ENCODE measurements at places on chromosomes 3 and 15. TPM values are rescaled to one million over a fixed set of nuclear protein-coding genes. Genes with fewer than 3 reads are reported as not detected.

GRCh38 chr3:108538083-108538482, 27.7 kb upstream of the MYH15 start:
- DNase-seq: no peak

GRCh38 chr3:60064210-60065178, 1014.7 kb upstream of the CFAP20DC start:
- DNase-seq: no peak

GRCh38 chr3:177772908-177773557, 575.8 kb upstream of the TBL1XR1 start:
- DNase-seq: no peak

GRCh38 chr3:101868534-101869464, 19.5 kb downstream of the NFKBIZ start:
- no peak for DNase-seq

Gene RLBP1
- total RNA-seq: not detected

GRCh38 chr15:39584662-39585388, 3.9 kb downstream of the THBS1 start:
- DNase-seq: no peak

GRCh38 chr3:79953591-79954101, 185.8 kb upstream of the ROBO1 start:
- no peak for DNase-seq

DNA sequence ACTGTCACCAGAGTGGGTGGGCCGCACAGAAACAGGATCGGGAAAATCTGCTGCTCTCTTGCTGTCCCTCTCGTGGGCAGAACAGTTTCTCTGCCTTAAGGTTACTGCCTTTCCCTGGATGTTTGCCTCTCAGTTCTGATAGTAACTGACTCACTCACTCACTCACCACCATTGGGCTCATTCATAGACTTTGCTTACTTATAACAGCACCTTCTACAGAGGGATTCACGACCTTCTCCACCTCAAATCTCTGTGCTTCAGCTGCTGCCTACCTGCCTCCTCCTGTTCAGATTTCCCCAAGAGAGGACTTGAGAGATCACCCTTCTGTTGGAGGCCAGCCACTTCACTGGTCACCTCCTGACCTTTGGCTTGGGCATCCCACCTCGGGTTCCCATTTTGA, 147.7 kb upstream of the ICE2 start:
- no peak for DNase-seq

GRCh38 chr3:21330293-21330692, 420.7 kb downstream of the ZNF385D start:
- no peak for DNase-seq

Gene TTC21A
- 8.8 TPM for total RNA-seq

- DNase-seq: no peak
Observed at GRCh38 chr3:197478746-197479668, 76.8 kb downstream of the BDH1 start.

DNA sequence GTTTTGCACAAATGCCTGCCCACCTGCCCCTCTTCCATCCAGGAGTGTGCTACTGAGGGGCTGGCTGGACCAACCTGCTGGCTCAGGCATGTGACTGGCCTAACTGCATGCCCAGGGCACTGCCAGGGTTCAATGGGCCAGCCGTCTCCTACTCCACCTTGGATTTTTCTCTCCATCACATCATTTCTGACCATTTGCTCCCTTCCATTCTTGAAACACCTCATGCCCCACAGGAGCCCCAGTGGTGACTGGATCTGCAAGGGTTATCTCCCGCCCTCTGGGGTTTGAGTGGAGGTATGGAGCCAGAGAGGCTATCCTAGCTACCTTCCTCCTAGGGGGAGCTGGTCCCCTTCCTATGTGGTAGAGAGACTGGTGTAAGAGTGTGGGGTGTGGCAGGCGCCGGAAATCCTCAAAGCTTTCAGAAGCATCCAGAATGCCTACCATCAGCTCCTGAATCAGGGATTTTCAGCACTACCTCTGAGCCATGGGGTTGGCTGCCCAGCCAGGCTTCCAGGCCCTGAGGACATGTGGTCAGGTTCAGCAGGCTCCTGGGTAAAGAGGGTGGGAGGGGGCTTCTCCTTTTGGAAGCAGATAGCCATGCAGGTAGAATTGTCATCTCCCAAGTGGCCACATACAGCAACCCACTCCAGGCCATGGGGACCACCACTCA, 2.9 kb upstream of the MANF start:
- no peak for DNase-seq

Gene EOMES
- 0.49 TPM for total RNA-seq

- DNase-seq: no peak
Observed at GRCh38 chr3:36380221-36381031, at the start of gene STAC. STAC (plus strand) TSS chr3:36380504; CDS start chr3:36380644, 140 bp downstream.

GRCh38 chr3:141905129-141905528, 28.7 kb downstream of the ATP1B3 start:
- DNase-seq: no peak

- no peak for DNase-seq
Observed at GRCh38 chr3:115922681-115923347, 299.5 kb downstream of the GAP43 start.

- no peak for DNase-seq
Observed at GRCh38 chr3:50534681-50535330, 31.4 kb upstream of the CACNA2D2 start.

DNA sequence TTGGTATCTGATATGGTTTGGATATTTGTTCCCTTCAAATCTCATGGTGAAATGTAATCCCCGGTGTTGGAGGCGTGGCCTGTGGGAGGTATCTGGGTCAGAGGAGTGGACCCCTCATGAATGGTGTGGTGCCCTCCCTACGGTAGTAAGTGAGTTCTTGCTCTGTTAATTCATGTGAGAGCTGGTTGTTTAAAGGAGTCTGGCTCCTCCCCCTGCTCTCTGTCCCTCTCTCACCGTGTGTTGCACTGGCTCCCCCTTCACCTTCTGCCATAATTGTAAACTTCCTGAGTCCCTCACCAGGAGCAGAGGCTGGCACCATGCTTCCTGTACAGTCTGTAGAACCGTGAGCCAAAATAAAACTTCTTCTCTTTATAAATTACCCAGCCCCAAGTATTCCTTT, 246.9 kb upstream of the AGTR1 start:
- DNase-seq: no peak

Gene EIF4E3
- total RNA-seq: 25.3 TPM
